ENCODE measurements at places on chromosomes 1 and 21.

- DNase-seq, result no peak
These were observed 398.3 kb downstream of the KCNT2 start for GRCh38 chr1:196209983-196210382.

- no peak for DNase-seq
These were observed 5.1 kb upstream of the OLIG2 start for GRCh38 chr21:33020558-33021100.

- no peak for DNase-seq
These were observed 74.4 kb upstream of the LYPLAL1 start for GRCh38 chr1:219099307-219099706.

DNA sequence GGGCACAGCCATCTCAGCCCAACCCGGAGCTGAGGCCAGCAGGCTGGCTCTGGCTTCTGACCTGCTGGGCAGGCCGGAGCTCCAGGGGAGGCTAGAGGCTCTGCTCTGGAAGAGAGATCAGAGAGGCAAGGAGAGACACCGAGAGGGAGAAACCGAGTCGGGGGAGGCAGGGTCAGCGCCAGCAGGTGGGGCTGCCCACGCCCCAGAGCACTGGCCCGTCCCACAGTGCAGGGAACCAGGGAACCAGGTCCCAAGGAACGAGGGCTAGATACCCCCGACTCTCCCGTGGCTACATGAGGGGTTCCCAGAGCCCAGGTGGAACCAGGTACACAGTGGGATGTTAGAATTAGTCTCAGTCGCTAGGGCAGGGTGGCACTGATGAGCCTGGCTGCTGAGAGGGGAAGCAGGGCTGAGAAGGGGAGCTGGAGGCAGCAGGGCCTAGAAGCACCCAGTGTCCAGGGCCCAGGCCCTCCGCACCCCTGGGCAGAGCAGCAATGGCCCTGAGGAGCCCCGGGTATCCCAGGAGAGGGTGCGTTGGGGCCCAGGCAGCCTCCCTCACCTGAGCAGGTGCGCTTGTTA is 2.1 kb downstream of the MASP2 start:
- no peak for DNase-seq

- DNase-seq, result peak; percentile 60
These were observed 6.5 kb upstream of the PADI2 start for GRCh38 chr1:17125756-17126237.

- no peak for DNase-seq
These were observed 4.1 kb downstream of the C1orf174 start for GRCh38 chr1:3895951-3896325.

DNA sequence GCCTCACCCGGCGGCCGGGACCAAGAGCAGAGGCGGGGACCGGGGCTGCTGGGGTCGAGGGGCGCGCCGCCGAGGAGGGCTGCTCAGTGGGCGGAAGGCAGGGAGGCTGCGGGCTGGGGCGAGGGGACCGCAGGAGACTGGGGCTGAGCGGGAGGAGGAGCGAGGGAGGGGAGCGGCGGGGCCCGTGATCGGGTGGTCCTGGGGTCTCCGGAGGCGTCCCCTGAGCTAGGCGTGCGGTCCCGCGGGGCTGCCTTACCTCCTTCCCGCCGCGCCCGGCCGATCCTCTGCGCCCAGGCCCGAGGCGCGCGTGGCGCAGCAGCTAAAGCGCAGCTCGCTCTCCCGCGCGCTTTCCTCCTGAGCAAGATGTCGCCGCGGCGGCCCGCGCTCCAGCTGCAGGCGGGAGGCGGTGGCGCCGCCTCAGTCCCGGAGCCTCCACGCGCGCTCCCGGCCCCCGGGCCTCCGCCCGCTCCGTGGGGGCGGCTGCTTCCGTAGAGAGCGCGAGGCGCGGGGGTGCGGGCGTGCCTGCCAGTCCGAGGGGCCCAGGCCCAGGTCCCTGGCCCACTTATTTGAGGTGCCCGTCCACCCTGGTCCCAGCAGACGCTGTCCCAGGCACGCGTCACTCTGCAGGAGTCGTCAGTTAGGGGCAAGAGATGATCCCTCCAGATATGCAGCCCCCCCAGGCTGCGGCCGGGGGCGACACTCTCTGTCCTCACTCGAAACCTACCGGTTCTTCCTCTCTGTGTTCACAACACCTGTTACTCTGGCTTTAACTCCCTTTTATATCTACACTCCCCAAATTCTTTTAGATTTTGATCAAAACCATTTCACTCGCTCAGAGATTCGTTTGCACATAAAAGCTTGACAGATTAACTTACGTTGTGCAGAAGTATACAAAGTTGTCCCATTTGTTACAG is at the start of gene CCSAP:
CCSAP (minus strand) TSS at position 392 of the 914 bp plus-strand sequence. CDS start 582 bp downstream, outside the sequence.
- DNase-seq, result peak; percentile 56

DNA sequence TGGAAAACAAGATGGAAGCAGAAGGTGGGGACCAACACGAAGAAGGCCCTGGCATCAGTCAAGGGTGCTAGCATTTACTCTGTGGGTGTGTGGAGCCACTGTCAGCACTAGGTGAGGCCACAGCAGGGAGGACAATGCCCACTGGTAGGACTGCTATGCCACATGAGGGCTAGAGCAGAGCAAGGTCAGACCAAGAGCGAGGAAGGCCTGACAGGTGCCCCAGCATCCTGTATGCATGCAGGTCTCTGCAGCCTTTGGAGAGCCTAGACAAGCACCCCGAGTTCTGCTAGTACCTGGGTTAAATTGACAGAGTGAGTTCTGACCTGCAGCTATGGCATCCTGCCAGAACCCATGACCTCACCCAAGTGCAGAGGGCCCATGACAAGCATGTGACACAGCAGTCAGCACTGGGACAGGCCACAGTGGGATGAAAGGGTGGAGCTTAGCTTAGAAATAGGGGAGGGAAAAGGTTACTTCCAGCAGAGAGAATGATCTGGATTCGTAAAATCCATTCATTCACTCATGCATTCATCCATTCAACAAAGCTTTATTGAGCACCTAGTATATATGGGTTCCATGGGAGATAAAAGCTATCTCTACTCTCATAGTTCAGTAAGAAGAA is 9.0 kb upstream of the CSF1 start:
- DNase-seq, result no peak

DNA sequence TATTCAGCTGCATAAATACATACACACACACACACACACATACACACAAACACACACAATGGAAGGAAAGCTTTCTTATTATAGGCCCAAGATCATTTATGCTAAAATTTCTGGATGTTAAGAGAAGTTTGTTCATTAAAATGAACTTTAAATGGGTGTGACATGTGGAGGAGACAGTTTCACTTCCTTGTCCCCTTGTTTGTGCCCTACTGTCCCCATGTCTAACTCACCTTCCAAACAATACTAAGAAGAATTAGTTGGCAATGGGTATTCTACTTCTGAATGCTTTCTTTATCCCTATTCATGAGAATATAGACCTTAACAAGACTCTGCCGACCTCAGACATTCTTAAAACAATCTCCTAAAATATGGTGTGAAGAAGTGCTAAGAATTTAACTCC is 63.5 kb upstream of the NRIP1 start:
- DNase-seq, result no peak

DNA sequence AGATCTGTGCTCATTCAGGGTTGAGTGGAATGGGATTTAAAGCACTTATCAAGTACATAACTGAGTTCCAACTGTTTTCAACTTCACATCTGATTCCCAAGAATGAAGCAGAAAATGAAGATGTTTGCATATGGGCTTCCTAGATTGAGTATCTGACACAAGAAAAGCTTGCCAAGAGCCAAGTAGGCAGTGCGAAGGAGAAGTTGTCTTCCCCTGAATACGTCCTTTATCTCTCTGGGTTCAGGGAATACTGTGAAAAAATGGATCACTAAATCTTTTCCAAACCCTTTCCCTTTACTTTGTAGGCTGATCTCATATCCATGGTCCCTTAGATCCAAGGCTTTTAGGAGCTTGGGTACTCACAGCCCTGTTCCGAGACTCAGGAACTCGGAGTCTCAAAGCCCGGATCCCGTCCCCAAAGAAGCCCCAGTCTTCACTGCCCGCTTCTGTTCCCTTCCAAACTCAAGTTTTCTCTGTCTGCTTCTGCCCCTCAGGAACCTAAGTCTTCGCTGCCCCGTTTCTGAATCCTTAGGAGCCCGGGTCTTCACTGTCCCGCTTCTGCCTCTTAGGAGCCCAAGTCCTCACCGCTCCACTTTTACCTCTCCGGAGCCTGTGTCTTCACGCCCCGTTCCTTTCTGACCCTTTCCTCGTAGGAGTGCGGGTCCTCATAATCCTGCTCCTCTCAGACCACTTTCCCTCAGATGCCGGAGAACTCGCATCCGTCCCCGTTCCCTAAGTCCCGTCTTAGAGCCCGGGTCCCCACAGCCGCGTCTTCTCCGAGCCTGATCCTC is 616 bp downstream of the TAF12 start:
- DNase-seq, result no peak

GRCh38 chr1:243844186-243844585 is 5.9 kb downstream of the AKT3 start:
- DNase-seq, result no peak

GRCh38 chr1:33400153-33400911 is 30.6 kb downstream of the PHC2 start:
- no peak for DNase-seq

DNA sequence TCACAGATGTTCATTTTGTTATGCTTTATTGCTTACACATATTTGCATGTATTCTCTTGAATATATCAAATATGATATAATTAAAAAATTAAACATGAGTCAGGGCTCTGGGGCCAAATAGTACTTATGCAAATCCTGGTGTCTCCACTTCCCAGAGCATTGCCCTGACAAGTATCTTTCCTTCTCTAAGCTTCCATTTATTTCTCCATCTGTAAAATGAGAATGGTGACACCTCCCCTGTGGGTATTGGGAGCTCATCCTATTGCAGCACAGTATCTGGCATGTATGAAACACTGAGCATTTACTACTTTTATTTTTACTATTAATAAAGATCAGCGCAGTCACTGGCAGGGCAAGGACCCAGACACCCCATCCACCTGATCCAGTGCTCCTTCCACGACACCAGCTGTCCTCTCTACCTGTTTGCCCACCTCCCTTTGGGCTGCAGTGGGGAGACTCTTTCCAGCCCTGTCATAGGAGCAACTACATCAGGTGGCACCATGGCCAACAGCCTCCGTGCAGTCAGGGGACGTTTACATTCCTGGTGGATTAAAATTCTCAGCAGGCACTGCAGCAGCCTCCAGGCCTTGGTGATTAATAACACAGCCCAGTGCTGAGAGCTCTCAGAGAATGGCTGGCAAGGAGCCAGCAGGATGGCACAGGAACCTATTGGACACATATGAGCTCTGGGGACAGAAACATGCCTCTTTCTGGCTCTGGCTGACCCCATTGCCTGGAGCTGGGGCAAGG is 113.0 kb downstream of the DMRTB1 start:
- DNase-seq, result no peak

GRCh38 chr1:231039161-231040018 is 664 bp downstream of the FAM89A start:
- DNase-seq, result no peak

DNA sequence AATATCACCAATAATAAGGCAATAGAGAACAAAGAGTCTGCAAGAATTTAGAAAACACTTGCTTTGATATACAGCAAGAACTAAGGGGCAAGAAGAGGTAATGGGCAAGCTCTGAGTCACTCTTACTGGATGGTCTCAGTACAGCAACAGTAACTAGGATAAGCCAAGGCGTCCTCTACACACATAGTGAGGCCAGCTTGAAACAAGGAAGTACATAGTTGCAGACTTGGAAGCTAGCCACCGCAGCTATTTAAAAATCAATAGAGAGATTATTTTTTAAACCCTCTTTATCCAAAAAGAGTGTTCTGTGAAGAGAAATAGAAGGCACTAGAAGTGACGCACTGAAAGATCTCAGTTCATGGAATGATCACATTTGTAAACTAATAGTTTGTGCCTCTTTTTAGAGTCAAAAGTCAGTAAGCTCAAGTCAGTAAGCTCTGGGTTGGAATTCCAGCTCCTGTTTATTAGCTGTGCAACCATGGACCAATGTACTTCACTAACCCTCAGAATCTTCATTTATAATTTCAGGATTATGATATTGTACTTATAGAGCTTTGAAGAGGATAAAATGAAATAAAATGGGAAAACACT is 118.6 kb downstream of the AKT3 start:
- DNase-seq, result no peak

DNA sequence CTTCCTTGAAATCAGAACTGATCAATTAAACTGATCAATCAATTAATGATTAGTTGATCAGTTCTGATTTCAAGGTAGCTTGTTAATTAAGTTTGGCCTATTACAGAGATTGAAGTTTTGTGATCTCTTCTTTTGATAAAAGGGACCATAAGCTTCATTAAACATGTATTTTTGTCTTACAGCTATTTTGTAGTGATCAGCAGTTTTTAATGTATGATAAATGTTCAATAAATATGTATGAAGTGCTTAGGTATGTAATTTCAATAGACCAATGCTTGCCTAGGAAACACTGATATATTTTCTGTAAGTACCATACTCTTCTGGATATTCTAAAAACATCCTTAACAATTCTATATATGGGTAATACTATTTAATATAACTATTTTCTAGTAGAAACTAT is 569.6 kb downstream of the BRINP3 start:
- no peak for DNase-seq

- no peak for DNase-seq
These were observed 56.4 kb downstream of the TGFBR3 start for GRCh38 chr1:91829293-91830153.

DNA sequence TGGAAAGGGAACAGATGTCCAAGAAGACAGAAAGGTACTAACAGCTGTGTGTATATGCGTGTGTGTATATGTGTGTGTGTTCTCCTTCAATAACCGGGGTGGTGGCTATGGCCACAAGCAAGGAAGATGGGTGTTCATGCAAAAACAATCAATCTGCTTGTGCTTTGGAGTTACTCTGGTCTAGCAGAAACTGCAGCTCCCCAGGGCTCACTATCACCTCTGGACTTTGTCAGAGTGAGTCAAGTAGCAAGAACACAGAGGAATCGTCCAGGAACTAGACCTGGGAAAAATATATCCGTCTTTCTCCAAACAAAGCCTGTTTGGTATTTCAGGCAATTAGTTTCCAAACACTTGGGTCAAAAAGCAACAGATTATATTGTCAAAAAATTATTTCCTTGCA is 68.6 kb downstream of the GNG12 start:
- no peak for DNase-seq

DNA sequence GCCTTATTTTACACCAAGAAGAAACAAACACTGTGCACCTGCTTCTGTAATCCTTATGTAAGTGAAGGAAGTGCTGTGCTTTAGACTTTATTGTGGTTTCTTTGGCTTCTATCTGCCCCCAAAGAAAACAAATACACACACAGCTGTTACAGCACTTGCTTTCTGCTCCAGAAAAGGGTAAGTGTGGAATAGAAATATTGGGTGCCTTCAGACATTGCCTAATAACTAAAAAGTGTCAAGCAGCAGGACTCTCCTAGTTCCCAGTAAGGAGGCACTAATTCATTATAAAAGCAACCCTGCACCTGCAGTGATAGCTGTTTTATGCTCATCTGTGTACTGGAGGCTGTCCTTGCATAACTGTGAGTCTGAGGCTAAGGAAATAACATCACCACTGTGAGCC is 23.4 kb upstream of the PRRX1 start:
- no peak for DNase-seq
